Gastrocnemius medialis (tissue), 4 donors: ENCODE measurements at places on chromosomes 1 and 21. TPM values are rescaled to one million over a fixed set of nuclear protein-coding genes. Genes with fewer than 3 reads are reported as not detected.

GRCh38 chr1:94316836-94317789 lies 79.7 kb upstream of the ARHGAP29 start:
- no peak overlapping the region for H3K27ac ChIP-seq
- DNase-seq = no peak
- no peaks in the 10 kb centered on the region for H3K27me3 ChIP-seq
- no peak overlapping the region for H3K4me3 ChIP-seq

- H3K27ac ChIP-seq = no peak overlapping the region
- H3K27me3 ChIP-seq = no peaks in the 10 kb centered on the region
- H3K4me1 ChIP-seq = no peaks in the 10 kb centered on the region
- DNase-seq = no peak
Measured at GRCh38 chr1:40676501-40676900, 11.0 kb upstream of the RIMS3 start.

DNA sequence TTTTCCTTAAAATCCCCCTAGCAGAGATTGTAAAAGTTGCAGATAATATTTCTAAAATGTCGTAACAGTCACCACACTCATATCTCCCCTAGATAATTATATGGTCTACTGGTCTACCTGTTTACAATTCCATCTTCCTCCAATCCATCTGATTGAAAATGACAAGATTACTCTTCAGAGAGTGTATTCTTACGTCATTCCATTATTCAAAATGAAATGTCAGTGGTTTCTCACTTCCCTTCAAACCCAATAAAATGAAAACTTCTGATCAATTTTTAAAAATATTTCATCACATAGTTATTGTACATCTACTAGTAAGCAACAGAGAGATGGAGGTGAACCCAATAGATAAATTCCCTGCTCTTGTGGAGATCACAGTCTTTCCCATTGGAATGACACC lies 202.2 kb upstream of the C8B start:
- H3K27me3 ChIP-seq = no peaks in the 10 kb centered on the region
- DNase-seq = no peak
- no peaks in the 10 kb centered on the region for H3K36me3 ChIP-seq
- H3K4me1 ChIP-seq = no peaks in the 10 kb centered on the region
- H3K4me3 ChIP-seq = no peak overlapping the region

GRCh38 chr1:247407180-247407616 lies 8.8 kb upstream of the NLRP3 start:
- H3K4me1 ChIP-seq = no peaks in the 10 kb centered on the region
- no peak overlapping the region for H3K27ac ChIP-seq
- no peak for DNase-seq
- H3K36me3 ChIP-seq = no peaks in the 10 kb centered on the region
- H3K4me3 ChIP-seq = no peak overlapping the region
- no peaks in the 10 kb centered on the region for H3K27me3 ChIP-seq

- DNase-seq = no peak
- H3K27ac ChIP-seq = no peak overlapping the region
- H3K36me3 ChIP-seq = peaks cover 46% of the 10 kb centered on the region
Measured at GRCh38 chr21:34825948-34826548, 157.3 kb downstream of the CLIC6 start.

GRCh38 chr1:193281894-193282293 lies 95.5 kb upstream of the B3GALT2 start:
- H3K4me3 ChIP-seq = no peak overlapping the region
- H3K27me3 ChIP-seq = no peaks in the 10 kb centered on the region
- H3K36me3 ChIP-seq = no peaks in the 10 kb centered on the region
- H3K27ac ChIP-seq = no peak overlapping the region

DNA sequence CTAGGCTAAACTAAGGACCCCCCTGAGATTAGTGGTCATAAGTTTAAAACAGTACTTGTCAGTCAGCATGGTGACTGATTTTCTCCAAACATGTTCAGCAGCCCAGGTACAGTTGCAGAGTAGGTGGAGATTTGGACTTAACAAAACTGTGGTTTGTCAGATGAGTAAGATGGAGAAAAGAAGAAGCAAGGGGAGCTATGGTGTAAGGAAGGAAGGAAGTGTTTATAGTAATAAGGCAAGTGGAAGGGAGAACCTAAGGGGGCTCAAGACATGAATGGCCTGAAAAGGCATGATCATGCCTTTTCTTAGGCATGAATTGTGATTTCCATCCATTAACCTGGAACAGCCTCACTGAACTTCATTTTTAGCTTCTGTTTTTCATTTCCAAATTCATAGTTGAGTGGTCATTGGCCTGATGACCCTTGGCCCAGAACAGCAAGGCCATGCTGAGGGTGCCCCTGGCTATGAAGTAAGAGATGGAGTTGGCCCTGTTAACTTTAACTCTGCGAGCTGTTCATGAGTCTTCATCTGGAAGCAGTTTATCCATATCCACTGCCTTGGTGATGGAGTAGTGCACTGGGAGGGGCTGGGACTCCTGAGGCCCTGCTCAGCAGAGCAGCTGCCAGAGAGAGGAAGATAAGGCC lies 60.7 kb downstream of the LRRC8D start:
- no peak overlapping the region for H3K27ac ChIP-seq
- no peak overlapping the region for H3K4me3 ChIP-seq
- H3K36me3 ChIP-seq = no peaks in the 10 kb centered on the region
- H3K27me3 ChIP-seq = no peaks in the 10 kb centered on the region
- peaks cover 52% of the 10 kb centered on the region for H3K4me1 ChIP-seq

DNA sequence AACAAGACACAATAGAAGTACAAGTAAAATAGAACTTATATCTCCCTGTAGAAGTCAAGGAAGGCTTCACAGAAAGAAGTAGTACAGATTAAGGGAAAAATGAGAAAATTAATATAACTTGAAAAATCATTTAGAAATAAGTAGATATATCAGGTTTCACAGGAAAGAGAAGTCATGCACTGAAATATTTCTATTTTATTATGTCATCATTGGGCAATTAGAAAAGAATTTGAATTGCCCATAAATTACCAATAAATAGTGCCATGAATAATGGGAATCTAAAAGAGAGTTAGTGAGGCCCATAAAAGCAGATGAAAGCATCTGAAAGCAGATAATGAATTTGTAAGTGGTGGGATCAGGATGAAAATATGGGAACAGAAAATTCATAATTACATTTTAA lies 1597.8 kb downstream of the PLA2G4A start:
- no peaks in the 10 kb centered on the region for H3K36me3 ChIP-seq
- H3K27ac ChIP-seq = no peak overlapping the region
- H3K4me1 ChIP-seq = no peaks in the 10 kb centered on the region
- no peaks in the 10 kb centered on the region for H3K27me3 ChIP-seq
- H3K4me3 ChIP-seq = no peak overlapping the region
- no peak for DNase-seq

DNA sequence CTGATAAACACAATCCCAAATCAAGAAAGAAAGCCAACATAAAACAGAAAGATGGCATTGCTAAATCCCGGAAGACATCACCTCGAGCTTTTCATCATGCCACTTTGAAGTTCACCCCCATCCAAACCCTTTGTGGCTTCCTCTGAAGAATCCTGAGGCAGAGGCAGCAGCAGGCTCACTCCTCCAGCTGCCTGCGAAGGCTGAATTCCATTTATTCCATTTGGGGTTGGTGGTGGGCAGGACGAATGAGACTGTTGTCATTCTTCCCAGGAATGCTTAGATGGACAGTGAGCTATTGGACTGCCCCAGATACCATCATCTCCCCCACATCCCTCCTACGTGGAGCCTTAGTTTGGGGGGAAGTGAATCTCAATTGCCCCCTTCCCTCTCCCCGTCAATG lies 437.5 kb downstream of the SMYD3 start:
- H3K27me3 ChIP-seq = no peaks in the 10 kb centered on the region
- H3K4me3 ChIP-seq = no peak overlapping the region
- no peaks in the 10 kb centered on the region for H3K36me3 ChIP-seq
- no peak overlapping the region for H3K27ac ChIP-seq

DNA sequence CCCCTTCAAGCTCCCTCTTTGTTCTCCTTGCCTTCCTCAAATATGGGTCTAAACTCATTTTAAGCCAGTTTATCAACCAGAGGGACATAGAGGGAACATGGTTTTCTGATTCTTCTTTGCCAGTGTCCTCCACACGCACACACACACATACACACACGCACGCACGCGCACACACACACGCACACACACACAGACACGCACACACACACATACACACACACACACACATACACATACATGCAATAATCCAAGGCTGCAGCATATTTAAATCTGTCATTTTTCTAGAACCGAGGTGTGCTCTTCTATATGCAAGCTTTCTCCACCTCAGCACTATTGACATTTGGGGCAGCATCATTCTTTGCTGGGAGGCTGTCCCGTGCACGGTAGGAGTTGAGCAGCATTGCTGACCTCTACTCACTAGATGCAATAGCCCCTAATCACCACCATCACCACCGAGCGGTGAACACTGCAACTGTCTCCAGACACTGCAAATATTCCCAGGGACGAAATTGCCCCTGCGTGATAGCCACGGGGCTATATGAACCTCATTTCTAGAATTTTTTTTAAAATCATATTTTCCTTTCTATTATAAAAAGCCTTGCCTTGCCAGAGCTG lies 8.0 kb downstream of the TNFRSF9 start:
- H3K4me1 ChIP-seq = no peaks in the 10 kb centered on the region
- H3K27me3 ChIP-seq = peaks cover 11% of the 10 kb centered on the region
- H3K4me3 ChIP-seq = no peak overlapping the region
- no peaks in the 10 kb centered on the region for H3K36me3 ChIP-seq
- no peak for DNase-seq

GRCh38 chr1:14659913-14660312 lies 61.4 kb downstream of the KAZN start:
- H3K27me3 ChIP-seq = peaks cover 7% of the 10 kb centered on the region
- H3K4me3 ChIP-seq = no peak overlapping the region
- no peaks in the 10 kb centered on the region for H3K4me1 ChIP-seq
- DNase-seq = no peak
- H3K36me3 ChIP-seq = no peaks in the 10 kb centered on the region
- H3K27ac ChIP-seq = no peak overlapping the region

DNA sequence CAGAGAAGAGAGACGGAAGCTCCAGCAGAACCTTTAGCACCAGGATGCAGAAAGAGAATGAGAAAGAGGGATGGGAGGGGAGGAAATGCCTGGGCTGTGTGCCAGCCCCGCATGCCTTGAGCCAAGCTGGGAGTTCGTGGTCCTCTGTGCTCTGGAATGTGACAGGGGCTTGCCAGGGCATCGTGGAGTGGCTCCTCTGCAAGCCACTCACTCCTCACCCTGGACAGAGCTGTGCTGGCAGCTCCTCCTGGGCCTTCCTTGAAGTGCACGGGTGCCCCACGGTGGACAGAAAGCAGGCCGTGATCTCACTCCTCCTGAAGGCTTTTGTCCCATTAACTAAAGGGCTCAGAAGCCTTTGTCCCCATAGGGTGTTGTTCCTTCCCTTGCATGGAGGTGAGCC lies 34.8 kb upstream of the PRELP start:
- peak; percentile 47 for DNase-seq
- H3K4me3 ChIP-seq = no peak overlapping the region
- H3K27ac ChIP-seq = no peak overlapping the region

GRCh38 chr1:116881879-116882520 lies 27.7 kb upstream of the PTGFRN start:
- H3K4me3 ChIP-seq = no peak overlapping the region
- H3K4me1 ChIP-seq = peaks cover 13% of the 10 kb centered on the region
- peak; percentile 59 for DNase-seq
- H3K36me3 ChIP-seq = no peaks in the 10 kb centered on the region
- H3K27me3 ChIP-seq = no peaks in the 10 kb centered on the region

DNA sequence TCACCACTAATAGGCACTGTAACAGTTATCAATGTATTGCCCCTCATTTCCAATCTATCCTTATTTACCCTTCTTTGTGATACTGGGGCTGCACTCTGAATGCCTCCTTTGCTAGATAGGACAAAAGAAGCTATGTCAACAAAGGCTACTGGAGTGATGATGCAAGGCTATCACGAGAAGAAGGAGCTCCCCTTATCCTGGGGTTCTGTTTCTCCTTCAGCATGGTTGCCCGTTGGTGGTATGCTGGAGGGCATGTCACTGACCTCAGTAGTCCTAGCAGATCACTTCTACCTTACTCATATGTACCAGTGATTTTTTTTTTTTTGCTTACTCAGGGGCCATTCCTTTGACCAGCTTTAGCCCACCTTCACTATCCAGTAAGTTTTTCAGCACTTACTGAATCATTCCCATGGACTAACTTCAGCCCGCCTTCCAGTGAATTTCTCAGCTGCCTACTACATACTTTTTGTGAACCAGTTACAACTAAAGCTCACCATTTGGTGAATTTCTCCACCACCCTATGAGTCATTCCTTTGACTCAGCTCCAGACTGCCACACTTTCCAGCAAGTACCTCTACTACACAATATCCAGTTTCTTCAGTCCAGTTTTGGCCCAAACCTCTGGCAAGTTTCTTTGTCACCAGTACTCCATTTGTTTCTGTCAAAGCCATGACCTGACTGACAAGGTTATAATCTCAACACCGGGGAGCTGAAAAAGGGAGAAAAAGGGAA lies 944.5 kb downstream of the KCNT2 start:
- H3K27me3 ChIP-seq = no peaks in the 10 kb centered on the region
- no peak overlapping the region for H3K4me3 ChIP-seq
- H3K27ac ChIP-seq = no peak overlapping the region
- DNase-seq = no peak
- H3K36me3 ChIP-seq = no peaks in the 10 kb centered on the region
- no peaks in the 10 kb centered on the region for H3K4me1 ChIP-seq

DNA sequence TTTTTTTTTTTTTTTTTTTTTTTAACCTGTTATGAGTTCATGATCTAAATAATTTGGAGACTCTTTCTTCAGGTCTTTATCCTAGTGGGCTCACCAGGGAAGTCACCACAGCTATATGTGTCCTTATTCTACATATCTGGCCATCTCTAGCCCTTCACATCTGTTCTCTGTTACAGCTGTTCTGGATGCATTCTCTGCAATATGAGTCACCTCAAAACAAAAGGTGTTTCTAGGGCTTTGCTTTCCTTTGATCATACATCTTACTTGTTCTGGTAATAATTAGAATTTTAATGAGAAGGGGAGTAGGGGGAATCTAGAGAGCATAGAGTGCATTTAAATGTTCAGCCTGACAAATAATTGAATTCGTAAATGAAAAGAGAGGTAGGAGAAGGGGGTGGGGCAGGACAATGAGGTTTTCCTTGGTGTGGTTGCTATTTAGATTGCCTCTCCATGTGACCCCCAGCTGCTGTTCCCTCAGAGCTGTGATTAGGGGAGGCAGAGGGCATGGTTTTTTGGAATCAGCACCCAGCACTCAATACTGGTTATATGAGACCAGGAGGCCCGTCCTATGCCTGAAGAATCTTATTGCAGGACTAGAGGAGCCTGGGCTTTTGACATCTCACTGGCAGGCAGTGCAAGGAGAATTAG lies 8.0 kb downstream of the SYT6 start:
- H3K27ac ChIP-seq = no peak overlapping the region
- H3K4me1 ChIP-seq = no peaks in the 10 kb centered on the region
- DNase-seq = no peak
- H3K36me3 ChIP-seq = no peaks in the 10 kb centered on the region

- H3K27ac ChIP-seq = no peak overlapping the region
- H3K36me3 ChIP-seq = no peaks in the 10 kb centered on the region
- H3K4me1 ChIP-seq = no peaks in the 10 kb centered on the region
- no peaks in the 10 kb centered on the region for H3K27me3 ChIP-seq
Measured at GRCh38 chr1:163959622-163960021, 599.4 kb upstream of the PBX1 start.

- H3K4me3 ChIP-seq = no peak overlapping the region
- H3K36me3 ChIP-seq = no peaks in the 10 kb centered on the region
- no peaks in the 10 kb centered on the region for H3K4me1 ChIP-seq
- no peaks in the 10 kb centered on the region for H3K27me3 ChIP-seq
- no peak for DNase-seq
- H3K27ac ChIP-seq = no peak overlapping the region
Measured at GRCh38 chr1:62481681-62482080, 44.8 kb downstream of the USP1 start.

GRCh38 chr1:119516680-119517079 lies 9.7 kb downstream of the HSD3B1 start:
- no peak for DNase-seq
- no peaks in the 10 kb centered on the region for H3K27me3 ChIP-seq
- no peak overlapping the region for H3K4me3 ChIP-seq
- H3K27ac ChIP-seq = no peak overlapping the region

The FMOD gene
- total RNA-seq = 15.8 TPM

The OR2L2 gene
- total RNA-seq = not detected

The KPRP gene
- not detected for total RNA-seq

The CCDC185 gene
- total RNA-seq = not detected
